Stimulated activated CD8-positive, alpha-beta memory T cell treated with anti-CD3 and anti-CD28 coated beads, Interleukin-7, amount 100 ng/mL, for 1 hour (primary cell): ENCODE measurements at places on chromosomes 12 and 14.

- DNase-seq = no peak
Measured at GRCh38 chr12:132021031-132021871, 71.5 kb downstream of the EP400 start.

GRCh38 chr14:76203086-76204001, 51.6 kb downstream of the GPATCH2L start:
- no peak for DNase-seq

- DNase-seq = no peak
Measured at GRCh38 chr12:59911516-59911915, 315.7 kb downstream of the SLC16A7 start.

DNA sequence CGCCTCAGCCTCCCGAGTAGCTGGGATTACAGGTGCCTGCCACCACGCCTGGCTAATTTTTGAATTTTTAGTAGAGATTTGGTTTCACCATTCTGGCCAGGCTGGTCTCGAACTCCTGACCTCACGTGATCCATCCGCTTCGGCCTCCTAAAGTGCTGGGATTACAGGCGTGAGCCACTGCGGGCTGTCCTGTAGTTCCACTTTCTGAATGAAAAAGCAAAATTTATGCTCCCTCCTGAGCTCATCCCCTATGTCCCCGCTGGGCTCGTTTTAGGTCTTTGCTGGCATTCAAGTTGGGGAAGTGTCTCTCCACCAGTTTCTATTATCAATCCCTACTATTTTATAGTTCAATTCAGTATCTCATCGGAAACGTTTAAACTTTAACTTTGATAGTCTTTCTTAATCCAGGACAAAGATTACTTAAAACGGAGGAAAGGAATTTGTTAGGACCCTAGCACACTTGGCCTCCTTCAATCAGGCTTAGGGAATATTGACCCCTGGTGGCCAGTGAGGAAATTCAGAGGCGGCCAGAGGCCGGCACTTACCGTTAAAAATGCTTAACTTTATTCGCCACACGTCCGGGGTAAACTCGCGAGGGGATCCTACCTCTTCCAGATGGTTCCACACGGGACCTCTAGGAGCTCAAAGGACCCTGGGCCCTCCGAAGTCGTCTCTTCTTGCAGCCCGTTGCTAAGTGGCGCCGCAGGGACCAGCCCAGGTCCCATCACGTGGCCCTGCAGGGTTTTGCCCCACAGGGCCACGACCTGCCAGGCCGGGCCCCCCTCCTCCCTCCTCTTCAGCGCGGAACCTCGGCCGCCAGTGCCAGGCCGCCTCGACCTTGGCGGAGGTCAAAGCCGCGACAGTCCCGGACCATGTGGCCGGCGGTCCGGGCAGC, 11.4 kb upstream of the DNAL1 start:
- DNase-seq = peak; percentile 23

DNA sequence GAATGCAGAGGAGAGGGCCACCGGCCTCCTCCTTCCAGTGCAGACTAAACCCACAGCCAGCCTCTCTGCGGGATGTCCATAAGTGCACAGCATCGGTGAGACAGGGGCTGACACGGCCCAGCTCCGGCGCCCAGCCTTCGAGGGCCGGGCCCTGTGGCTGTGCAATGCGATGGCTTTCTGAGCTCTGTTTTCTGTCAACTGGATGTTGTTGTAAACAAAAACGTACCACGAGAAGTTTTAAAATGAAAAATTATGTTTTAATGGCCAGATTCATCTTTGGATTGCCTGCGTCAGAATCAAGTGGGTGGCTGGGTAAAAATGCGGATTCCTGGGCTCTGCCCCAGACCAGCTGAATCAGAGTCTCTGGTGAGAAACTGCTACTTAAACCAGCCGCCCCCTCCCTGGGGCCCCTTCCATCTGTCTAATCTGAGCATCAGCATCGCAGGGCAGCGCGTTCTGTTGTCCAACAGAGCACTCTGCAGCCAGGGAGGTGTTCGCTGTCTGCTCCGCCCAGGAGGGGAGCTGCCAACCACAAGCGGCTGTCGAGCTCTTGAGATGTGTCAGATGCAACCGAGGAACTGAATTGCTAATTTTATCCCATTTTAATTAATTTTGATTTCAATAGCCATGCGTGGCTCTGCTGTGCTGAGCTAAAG, 133.4 kb downstream of the RFLNA start:
- DNase-seq = no peak

- DNase-seq = no peak
Measured at GRCh38 chr12:64716839-64717455, 42.3 kb downstream of the GNS start.

- DNase-seq = no peak
Measured at GRCh38 chr12:52298677-52299190, 7.4 kb upstream of the KRT81 start.

GRCh38 chr12:49798934-49799333, 29.3 kb downstream of the NCKAP5L start:
- DNase-seq = no peak
